ENCODE measurements at places on chromosomes 5 and 9.

DNA sequence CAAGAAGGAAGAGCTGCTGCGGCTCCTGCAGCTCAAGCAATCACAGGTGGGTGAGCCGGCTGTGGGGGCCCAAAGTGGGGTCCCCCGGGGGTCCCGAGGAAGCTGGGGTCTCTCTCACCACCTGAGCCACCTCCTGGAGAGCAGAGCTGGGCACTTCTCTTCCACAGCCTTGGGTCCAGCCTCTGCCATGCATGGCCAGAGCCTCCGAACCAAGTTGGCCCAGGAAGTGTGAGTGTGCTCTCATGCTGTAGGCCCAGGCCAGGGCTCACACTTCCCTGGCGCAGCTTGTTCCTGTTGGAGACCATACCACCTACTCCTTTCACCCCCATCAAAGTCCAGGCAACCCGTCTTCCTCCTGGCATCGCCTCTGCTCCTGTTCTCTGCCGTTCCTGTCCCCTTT is 19.7 kb downstream of the HMCN2 start:
- no peak for DNase-seq

GRCh38 chr5:68484307-68485068 is 268.9 kb downstream of the PIK3R1 start:
- no peak for DNase-seq

- DNase-seq: peak; percentile 66
Measured at GRCh38 chr9:121651295-121652020, at the start of gene DAB2IP. TSS of gene DAB2IP (plus strand) at chr9:121651634. CDS start at chr9:121651776, 142 bp downstream.

GRCh38 chr5:152056931-152057330 is 132.3 kb upstream of the GLRA1 start:
- DNase-seq: no peak

- DNase-seq: no peak
Measured at GRCh38 chr9:125785248-125785751, 38.1 kb downstream of the PBX3 start.

- DNase-seq: no peak
Measured at GRCh38 chr9:130630506-130631330, 33.7 kb upstream of the PRDM12 start.

GRCh38 chr5:4551034-4551433 is 589.1 kb upstream of the ADAMTS16 start:
- no peak for DNase-seq

GRCh38 chr5:100472091-100472490 is 63.1 kb upstream of the FAM174A start:
- no peak for DNase-seq

DNA sequence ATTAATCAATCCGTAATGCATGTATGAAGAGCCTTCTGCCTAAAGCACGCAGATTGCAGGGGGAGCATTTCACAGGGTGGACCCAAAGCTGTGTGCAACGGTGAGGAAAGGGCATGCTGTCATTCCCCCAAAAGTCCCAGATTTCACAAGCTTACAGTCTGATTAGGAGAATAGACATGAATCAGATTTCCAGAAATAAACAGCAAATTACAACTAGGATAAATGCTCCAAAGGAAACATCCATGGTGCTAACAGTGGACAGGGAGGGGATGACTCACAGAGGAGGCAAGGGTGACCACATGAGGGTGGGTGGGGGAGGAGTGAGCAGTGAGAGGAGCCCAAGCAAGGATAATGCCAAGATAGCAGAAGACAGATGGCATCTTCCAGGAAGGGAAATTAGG is 258.4 kb upstream of the TAS2R1 start:
- DNase-seq: no peak

GRCh38 chr5:18068826-18069225 is 434.6 kb downstream of the TAF11L14 start:
- DNase-seq: no peak

GRCh38 chr9:96061293-96061987 is 185.9 kb downstream of the ERCC6L2 start:
- DNase-seq: no peak

- no peak for DNase-seq
Measured at GRCh38 chr9:127972236-127972871, 8.4 kb downstream of the EEIG1 start.

GRCh38 chr5:41796061-41796460 is 74.2 kb downstream of the OXCT1 start:
- DNase-seq: no peak

- peak; percentile 34 for DNase-seq
Measured at GRCh38 chr5:159965031-159965837, 43.7 kb upstream of the TTC1 start.

DNA sequence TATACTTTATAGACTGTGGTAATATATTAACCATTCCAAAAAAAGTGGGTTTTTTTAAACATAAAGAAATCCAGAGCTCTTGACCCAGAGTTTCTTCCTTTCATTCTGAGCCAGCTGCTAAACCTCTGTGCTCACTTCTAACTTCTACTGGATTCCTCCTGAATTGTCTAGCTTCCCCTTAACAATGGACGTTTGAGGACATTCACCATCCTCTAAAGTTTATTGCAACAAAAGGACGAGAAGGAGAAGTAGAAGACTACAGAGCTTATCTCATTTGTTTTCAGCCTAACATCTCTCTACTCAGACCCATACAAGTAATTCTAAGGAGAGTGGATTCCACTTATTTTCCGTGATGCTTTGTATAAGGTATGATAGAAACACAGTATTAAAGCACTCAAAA is 284.2 kb downstream of the MAST4 start:
- no peak for DNase-seq

- DNase-seq: no peak
Measured at GRCh38 chr9:73135394-73135793, 16.3 kb upstream of the ANXA1 start.

- DNase-seq: no peak
Measured at GRCh38 chr9:124210697-124211096, 47.1 kb upstream of the NEK6 start.

- no peak for DNase-seq
Measured at GRCh38 chr5:568061-568781, 43.9 kb upstream of the CEP72 start.

DNA sequence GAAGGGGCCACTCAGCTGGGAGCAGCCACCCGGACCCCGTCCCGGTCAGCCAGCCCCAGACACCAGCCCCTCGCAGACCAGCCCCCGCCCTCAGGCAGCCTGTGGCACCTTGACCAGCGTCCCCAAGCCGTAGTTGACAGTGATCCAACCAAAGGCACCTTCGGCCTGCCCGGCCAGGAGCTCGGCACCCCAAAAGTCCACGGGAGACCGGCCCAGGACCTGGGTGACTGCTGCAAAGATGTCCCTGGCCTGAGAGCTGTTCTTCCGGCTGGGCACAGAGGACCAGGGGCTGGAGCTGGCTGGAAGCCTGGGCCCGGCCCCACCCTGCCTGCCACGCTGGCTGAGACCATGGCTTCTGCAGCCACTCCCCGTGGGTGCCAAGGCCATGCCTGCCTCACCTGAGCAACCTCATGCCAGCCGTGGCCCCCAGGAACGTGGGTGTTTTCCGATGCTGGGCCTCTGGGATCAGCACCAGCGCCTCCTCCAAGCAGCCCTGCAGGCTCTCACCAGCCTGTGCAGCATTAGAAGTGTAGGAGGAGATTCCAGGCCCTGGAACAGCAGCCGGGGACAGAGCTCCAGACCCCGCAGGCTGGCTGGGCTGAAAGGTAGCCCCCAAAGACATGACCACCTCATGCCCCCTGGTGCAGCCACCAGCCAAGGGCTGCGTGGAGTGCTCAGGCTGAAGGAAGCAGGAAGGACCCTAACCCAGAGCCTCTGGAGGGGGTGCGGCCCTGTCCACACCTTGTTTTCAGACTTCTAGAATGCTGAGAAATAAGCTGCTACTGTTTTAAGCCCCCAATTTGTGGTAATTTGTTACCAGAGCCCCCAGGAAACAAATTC is 4.2 kb downstream of the ENTPD8 start:
- peak; percentile 18 for DNase-seq

GRCh38 chr9:24257726-24258125 is 288.0 kb downstream of the IZUMO3 start:
- DNase-seq: no peak

GRCh38 chr5:59660737-59661136 is 232.8 kb downstream of the PDE4D start:
- no peak for DNase-seq

DNA sequence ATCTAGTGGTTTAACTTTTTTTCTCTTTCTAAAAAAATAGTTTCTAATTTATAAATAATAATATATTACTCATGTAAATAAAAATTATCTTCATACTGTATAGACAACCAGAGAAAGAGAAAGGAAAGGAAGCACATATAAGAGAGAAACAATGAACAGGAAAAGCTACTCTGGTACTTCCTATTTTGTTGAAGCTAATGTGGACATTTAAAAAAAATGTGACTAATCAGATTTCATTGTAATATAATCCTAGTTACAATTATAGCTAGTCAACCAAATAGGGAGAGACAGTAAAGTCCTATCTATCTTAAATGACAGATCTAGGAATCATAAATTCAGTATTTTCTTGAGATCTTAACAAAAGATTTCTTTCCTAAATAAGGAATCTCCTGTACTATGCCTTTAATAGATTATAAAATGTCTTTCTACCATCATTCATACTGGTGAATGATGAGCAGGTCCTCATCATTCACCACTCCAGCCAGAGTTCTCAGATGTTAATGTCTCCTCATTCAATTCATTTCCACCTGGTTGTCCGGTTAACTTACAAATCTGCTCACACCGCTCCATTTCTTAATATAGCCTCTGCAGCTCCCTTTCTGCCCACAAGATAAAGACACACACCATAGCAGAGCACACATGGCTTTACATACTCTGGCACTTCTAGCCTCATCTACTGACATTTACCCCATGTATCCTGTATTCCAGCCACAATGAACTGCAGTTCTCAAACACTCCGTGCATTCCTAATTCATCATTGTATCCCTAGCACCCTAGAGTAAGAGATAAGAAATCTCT is 30.9 kb downstream of the ZFR start:
- DNase-seq: no peak

- DNase-seq: no peak
Measured at GRCh38 chr5:151351671-151352070, 4.3 kb upstream of the SLC36A2 start.

- DNase-seq: no peak
Measured at GRCh38 chr5:77397686-77398292, 94.3 kb downstream of the WDR41 start.

DNA sequence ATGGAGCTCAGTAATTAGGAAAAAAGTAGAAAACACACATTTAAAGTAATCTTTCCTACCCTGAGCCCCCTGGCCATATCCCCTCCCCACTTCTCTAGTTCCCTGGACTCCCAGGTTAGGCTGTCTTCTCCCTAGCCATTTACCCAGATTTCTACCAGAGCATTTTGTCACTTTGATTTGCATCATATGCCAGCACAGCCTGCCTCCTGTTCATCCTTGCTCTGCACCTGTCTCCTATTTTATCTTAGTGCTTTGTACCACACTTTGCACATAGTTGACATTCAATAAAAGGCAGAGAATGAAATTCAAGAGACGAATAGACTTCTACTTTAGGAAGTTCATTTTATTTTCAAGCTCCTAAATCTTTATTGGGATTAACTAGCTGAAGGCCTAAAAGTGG is 344.5 kb downstream of the EBF1 start:
- no peak for DNase-seq

DNA sequence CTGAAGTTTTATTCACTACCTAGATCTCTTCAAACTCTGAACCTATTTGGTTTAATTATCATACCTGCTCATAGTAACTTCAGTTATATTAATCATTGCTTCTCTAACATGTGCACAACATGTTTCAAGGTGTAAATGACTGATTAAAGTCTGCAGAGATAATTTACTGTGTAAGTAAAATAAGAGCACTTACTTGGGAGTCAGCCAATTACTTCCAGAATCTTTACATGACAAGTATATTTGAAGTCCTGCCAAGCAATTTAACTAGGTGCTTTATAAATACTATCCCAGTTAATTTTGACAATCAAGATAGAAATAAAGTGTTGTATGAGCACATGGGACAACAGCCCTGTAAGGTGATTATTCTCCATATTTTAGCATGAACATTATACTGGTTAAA is 109.9 kb downstream of the RFX3 start:
- DNase-seq: no peak

DNA sequence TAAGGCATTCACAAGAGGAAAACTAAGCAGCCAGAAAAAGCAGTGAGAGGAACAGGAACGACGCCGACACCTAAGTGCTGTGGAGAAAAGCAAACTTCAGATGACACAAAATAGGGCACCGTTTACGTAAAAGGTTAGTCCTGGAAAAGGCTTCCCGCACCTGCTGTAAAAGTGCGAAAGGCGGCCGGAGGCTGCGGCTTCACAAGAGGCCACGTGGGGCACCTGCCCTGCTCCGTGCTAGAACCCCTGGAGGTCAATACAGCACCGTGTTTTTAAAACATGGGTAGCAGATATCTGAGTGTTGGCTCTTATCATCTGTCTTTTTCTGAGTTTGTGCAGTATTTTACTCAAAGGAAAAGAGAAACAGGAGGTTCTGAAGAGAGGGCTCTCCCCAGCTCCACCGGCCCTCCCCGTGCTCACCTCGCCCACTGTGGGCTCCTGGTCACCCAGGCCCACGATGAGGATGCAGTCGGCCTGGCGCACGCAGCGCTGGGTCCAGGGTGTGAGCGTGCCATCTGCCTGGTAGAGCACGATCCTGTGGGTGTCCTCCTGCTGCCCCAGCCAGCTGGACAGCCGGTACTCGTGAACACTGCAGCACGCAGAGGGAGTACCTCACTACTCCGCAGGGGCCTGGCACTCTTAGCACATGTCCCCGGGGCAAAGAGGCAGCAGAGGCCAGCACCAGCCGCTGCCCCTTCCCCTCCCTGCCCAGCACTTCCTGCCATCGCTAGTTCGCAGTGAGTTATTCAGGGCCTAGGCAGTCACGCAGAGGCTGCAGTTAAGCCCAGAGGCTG is 21.0 kb upstream of the NSMF start:
- no peak for DNase-seq

GRCh38 chr5:39223565-39224156 is 4.3 kb upstream of the FYB1 start:
- no peak for DNase-seq

DNA sequence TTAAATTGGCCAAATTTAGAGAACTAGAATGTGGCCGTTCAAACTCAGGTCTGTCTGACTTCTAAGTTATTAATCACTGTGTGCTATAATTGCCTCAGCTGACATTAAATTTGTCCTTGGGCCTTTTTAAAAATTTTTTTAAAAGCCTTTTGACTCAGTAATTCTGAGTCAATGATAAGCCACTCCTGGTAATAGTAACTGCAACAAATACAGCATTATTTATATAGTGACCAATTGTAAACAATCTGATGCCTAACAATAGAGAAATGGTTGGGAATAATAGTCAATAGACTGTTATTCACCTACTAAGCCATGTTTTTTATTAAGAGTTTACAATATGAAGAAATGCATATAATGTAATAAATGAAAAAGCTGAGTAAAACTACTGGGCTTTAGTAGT is 70.9 kb upstream of the FSD1L start:
- no peak for DNase-seq

- no peak for DNase-seq
Measured at GRCh38 chr5:20537911-20538703, 550.1 kb upstream of the CDH18 start.
